ENCODE measurements at places on chromosomes 6 and 20. TPM values are rescaled to one million over a fixed set of nuclear protein-coding genes. Genes with fewer than 3 reads are reported as not detected.

DNA sequence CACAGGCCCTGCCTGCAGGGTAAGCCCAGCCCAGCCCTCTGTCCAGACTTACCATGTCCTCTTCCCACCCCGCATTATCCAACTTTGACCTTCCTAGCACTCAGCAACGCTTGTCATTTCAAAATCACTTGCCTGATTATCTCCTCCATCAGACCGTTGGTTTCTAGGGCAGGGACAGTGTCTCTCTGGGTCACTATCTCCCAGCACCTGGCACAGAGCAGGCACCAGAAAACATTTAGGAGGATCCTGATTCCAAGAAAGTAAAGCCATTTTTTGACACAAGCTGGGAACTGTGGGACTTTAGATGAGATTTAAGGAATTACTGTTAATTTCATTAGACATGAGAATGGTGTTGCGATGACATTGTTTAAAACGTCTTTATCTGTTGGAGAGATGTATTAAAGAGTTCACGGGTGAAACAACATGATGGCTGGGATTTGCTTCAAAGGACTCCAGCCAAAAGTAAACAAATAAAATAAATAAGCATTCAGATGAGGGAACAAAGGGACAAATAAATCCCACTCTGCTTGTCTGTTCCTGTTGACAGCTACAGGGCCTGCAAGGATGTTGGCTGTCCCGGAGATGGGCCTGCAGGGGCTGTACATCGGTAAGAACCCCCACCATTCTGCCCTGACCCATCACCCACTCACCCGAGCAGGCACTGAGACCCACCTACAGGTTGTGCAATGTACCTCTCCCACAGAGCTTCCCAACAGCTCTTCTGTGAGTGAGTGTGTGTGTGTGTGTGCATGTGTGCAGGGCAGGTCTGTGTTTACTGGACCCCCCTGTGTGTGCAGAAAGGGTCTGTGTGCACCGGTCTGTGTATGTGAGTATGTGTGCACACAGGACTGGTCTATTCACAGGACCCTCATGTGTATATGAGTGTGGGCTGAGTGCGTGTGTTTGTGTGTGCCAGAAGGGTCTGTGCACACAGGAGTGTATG, 5.9 kb downstream of the HSPA12B start:
- no peak for DNase-seq

The OR2H1 gene
- not detected for polyA plus RNA-seq

The PI16 gene
- 0.05 TPM for polyA plus RNA-seq

The CALHM6 gene
- polyA plus RNA-seq: 0.81 TPM
